ENCODE measurements at places on chromosomes 5 and 9.

GRCh38 chr9:34500623-34501267, 22.0 kb downstream of the ENHO start:
- no peak for DNase-seq

GRCh38 chr9:38254151-38254550, 138.4 kb upstream of the ALDH1B1 start:
- DNase-seq, result no peak

- DNase-seq, result peak; percentile 79
Measured at GRCh38 chr9:70987986-70988385, 133.4 kb downstream of the TRPM3 start.

DNA sequence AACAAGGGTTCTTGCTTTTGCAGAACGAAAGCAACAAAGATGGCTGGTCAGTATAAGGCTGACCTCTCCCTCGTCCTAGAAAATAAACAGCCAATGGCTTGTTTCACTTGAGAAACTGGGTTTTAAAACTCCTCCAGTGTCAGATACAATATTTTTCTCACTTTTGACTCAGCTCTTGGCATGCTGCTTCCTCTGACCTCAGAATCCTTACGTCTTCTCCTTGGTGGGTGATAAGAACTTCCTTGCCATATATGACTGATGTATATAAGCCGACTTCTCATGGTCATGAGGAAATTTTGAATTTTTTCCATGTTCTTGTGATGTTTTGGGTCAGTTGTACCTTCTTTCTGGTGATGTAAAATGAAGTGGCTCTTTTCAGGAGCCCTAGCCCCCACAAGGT, 3.8 kb downstream of the ZNF618 start:
- DNase-seq, result no peak

DNA sequence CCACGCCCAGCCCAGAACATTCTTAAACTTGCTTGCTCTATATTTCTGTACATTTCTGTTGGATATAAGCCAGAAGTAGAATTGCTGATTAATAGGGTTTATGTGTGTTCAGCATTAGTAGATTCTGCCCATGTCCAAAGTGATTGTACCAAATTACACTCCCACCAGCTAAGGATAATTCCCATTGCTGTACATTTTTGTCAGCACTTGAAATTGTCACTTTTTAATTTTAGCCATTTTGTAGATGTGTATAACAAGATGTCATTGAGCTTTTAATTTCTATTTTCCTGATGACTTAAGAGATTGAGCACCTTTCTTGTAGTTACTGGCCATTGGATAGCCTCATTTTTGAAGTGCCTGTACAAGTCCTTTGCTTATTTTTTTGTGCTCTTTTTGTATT, 46.4 kb downstream of the AQP7 start:
- DNase-seq, result no peak

- DNase-seq, result no peak
Measured at GRCh38 chr5:128470663-128471062, 67.4 kb downstream of the FBN2 start.

Data from BJ (cell line).